CD4-positive, alpha-beta memory T cell (primary cell): ENCODE measurements at places on chromosomes 3 and 15. TPM values are rescaled to one million over a fixed set of nuclear protein-coding genes. Genes with fewer than 3 reads are reported as not detected.

The ZBTB47 gene
- not detected for polyA plus RNA-seq

The CHL1 gene
- not detected for polyA plus RNA-seq

The ANKRD63 gene
- polyA plus RNA-seq: not detected

DNA sequence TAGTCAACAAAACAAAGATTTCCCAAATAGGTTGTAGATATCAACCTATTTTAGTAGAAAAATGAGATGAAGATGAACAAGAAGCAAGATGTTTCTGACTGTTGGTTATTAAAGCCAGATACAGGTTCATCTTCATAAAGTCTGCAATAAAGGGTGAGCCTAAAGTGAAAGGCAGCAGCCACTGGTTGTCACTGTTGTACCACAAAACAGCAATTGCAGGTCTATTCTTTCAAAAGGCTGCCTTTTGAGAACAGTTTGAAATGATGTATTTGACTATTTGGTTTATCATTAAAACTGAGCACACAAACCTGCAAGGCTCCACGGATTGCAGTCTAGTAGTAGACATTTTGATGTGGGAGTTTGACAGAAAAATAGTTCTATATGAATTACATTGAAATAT, 543.4 kb downstream of the GBE1 start:
- DNase-seq: no peak

DNA sequence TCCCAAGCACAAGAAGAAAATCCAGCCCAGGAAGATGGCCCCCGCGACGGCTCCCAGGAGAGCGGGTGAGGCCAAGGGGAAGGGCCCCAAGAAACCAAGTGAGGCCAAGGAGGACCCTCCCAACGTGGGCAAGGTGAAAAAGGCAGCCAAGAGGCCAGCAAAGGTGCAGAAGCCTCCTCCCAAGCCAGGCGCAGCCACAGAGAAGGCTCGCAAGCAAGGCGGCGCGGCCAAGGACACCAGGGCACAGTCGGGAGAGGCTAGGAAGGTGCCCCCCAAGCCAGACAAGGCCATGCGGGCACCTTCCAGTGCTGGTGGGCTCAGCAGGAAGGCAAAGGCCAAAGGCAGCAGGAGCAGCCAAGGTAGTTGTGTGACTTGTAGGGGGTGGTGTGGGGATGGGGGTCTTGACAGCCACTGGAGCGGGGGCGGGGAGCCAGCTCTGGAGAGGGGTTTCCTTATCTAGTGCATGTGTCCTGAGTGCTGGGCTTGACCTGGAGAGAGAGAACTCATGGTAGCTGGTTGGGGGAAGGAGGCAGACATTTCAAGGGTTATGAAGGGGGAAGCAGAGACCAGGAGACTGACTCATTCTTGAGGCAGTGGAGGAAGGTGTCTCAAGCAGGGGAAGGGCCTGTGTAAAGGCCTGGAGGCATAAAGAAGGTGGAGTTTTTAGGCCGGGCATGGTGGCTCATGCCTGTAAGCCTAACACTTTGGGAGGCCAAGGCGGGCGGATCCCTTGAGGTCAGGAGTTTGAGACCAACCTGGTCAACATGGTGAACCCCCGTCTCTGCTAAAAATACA, 6.2 kb downstream of the H1-8 start:
- no peak for DNase-seq

GRCh38 chr3:173711619-173712018, 314.1 kb downstream of the NLGN1 start:
- no peak for DNase-seq

- DNase-seq: no peak
Observed at GRCh38 chr3:66703501-66703900, 202.7 kb upstream of the LRIG1 start.

DNA sequence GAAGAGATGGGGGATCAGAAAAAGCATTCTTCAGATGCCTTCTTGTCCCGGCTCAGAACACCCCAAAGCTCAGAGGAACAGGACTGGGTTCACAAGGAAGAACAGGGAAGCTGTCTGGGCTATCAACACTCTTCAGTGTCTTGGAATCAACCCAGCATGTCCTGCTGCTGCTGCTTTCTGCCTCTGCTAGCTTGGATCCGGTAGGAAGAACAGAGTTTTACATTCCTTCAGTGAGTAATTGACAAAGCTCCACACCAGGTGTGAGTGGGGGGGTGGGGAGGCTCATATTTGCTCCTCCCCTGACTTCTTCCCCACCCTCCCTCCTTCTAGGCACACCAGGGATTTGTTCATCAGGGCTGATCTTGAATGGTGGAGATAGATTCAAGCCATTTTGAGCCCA, 13.1 kb upstream of the ETV5 start:
- DNase-seq: no peak

- no peak for DNase-seq
Observed at GRCh38 chr15:43208052-43209002, 12.5 kb downstream of the EPB42 start.

GRCh38 chr3:61966200-61966599, 404.8 kb downstream of the PTPRG start:
- DNase-seq: no peak
